ENCODE measurements at places on chromosomes 6 and 20.

DNA sequence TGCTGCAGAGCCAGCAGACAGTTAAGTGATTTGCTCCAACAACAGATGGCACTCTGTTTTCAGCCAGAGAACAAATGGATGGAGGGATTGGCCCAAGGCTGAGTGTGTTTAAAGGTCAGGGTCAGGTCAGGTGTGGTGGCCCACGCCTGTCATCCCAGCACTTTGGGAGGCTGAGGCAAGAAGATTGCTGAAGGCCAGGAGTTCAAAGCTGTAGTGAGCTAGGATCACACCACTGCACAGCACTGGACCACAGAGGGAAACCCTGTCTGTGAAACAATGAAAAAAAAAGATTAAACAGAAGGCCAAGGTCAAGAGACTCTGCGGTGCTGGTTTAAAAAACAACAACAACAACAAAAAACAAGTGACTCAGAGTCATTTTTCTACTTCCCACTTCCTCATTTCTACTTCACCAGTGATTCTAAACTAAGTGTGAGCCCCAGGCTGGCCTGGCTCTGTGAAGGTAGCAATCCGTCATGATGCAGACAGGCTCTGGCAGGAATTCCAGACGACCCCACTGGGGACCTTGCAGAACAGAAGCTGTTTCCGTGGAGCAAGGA, 42.5 kb upstream of the ARMC2 start:
- DNase-seq: no peak

DNA sequence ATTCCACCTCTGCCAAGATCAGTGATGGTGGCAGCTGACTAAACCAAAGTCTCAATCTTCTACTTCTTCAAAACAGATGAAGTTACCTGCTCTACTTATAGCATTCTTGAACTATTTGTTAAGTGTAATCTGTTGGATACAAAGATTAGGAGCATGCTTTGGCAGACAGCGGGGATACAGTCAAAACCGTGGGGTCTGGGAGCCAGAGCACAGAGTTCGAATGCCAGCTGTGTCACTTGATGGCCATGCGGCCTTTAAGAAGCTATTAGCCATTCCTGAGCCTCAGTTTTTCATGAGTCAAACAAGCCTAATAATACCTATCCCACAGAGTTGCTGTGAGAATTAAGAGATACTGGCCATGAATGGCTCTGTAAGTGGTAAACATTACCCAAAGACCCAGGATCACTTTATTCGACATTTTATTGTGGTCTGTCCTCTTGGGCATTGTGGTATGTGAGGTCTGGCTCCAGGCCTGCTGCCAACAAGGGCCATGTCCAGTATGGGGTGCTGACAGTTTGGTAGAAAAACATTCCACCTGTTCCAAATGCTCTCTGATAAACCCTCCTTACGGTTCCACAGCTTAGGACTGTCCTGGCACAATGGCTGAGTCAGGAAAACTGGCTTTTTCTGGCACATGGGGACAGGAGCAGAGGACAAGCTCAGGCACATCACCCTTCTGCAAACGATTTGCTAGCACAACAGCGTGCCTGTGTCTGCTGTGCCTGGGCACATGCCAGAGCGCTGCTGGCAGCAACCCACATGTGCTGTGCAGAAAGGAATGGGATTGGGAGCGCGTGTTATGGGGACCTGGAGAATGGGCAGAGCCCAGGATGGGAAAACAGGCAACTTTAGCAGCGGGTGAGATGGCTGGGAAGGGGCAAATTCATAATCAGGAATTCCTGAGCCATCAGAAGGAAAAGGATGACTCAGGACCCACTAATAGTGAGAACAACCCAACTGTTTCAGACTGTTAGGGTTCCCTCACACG, 15.7 kb upstream of the FAM83C start:
- DNase-seq: no peak

- DNase-seq: no peak
Observed at GRCh38 chr6:56753811-56754210, 111.1 kb upstream of the DST start.

DNA sequence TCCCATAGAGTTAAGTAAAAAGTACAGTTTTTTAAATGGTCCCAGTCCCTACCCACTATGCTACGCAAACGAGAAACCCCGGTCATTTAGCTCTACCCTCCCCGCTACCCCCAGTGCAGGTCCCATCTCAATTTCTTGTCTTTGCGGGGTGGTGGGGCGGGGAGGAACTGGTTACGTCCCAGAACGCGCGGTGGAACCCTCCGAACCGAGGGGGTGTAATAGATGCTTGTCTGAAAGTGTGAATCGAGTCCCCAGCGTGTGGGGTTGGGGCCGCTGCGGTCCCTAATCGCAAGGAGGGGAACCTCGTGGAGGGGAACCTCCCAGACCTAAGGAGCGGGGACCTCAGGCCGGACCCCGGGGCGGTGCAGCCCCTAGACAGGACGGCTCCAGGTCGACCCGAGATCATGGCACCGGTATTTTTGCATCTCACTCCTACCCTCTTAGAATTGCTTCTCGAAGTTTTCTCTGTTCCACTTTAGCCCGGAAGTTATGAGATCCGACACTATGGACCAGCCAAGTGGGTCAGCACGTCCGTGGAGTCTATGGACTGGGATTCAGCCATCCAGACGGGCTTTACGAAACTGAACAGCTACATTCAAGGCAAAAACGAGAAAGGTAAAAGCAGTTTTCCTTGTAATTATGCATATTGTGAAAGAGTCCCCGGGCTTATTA, 779 bp downstream of the HEBP2 start:
- DNase-seq: peak; percentile 28

DNA sequence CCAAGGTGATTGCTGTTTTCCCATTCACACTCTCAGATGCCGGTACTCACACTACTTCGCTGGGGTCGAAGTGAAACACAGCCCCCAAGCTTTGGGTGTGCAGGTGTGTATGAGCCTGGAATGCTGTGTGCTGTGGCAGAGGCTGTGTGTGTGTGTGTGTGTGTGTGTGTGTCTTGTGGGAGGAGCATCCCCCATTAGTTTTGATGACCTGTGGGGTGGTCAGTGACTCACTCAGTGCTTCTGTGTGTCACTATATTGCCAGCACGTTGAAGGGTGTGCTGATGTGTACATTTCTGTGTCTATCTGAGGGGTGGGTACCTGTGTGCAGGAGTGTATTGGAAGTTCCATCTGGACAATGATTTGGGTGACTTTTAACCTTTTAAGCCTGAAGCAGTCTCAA, 5.0 kb upstream of the SLC12A5 start:
- no peak for DNase-seq

DNA sequence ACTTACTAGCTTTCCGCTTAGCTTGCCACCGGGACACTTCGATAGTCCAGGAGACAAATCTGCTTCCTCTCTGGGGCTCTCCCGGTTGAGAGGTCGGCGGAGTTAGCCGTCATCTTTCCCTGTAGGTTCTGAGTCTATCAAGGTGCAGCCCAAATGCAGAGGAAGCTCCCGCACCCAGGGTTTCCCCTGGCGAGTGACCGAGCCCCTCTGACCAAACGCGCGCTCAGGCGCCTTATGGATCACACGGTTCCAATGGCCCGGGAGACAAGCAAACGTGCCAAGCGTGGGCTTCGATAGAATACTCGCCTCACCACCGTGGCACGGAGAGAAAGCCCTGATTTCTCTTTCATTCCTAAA, 15.8 kb upstream of the FOXC1 start:
- DNase-seq: no peak

DNA sequence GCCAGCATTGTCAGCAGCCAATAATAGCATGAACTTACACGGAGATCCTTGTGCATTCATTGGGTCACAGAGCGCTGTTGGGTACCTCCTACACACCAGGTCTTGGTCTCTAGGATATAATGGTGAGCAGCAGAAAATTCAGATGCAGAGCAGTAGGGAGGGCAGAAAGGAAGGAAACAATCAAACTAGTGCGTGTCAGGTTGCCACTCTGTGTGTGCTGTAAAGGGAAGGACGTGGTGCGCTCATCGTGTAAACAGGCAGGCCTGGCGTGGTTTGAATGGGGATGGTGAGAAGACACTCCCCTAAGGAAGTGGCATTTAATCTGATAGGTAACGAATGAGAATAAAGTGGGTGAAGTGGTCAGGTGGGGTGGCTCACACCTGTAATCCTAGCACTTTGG, 336.4 kb downstream of the CDH26 start:
- no peak for DNase-seq

DNA sequence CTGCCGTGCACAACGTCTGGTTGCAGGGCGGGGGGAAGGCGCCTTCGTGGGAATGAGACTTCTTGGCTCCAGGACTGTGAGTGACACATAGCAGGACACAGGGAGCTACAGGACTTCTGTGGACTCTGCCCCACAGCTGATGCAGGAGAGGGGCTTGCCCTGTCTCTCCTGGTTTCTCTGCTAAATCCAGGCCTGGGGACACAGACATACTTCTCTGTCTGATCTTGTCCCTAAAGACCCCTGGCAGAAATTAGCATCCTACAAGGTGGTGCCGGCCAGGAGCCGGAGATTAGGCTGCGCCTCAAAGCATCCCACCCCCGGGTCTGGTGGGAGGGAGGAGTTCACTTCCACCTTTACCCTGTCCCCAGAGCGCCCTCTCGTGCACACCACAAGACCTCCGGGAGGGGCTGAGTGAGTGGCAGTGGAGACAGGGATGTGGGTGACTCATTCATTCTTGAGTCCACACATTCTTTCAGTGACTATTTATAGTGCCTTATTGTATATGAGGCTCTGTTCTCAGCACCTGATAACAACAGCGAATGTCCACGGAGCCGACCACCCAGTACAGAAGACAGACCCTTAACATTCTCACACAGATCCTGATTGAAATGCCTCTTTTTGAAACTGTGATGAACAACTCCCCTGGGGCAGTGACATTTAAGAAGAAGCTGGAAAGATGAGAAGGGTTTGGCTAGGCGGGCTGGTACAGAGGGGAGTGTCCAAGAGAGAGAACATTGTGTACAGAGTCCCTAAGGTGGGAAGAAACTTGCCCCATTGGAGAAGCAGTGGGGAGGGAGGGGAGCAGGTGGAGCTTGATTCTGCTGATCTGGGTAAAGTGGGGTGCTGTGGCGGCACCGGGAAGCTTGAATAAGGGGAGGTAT, 39.0 kb downstream of the GMPR start:
- DNase-seq: no peak
